ENCODE measurements at places on chromosomes 3 and 15.

DNA sequence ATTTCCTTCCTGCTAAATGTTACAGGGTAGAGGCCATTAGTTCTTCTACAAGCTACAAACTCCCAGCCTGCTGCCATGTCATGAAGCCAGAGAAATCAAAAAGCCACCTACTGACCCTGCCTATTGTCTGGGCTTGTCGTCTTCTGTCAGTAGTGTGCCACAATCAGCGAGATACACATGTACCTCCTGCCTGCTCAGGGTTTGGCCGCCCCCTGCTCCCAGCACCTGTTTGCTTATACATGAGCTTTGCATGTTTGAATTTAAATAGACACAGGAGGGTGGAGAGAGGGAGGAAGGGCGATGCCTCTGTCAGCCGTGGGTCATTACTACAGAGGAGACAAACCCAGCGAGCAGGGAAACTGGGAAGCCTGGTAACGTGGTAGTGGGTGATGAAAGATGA lies 106.1 kb downstream of the ROBO2 start:
- DNase-seq: no peak
- H3K27me3 ChIP-seq: no peaks in the 10 kb centered on the region
- H3K27ac ChIP-seq: no peak overlapping the region
- no peak overlapping the region for H3K4me3 ChIP-seq
- no peaks in the 10 kb centered on the region for H3K36me3 ChIP-seq

GRCh38 chr15:90160781-90161727 lies 40.1 kb upstream of the SEMA4B start:
- peak overlapping the region; percentile 48 for H3K27ac ChIP-seq
- no peaks in the 10 kb centered on the region for H3K4me1 ChIP-seq
- no peaks in the 10 kb centered on the region for H3K36me3 ChIP-seq
- H3K27me3 ChIP-seq: no peaks in the 10 kb centered on the region
- DNase-seq: no peak

- no peak overlapping the region for H3K4me3 ChIP-seq
- no peak for DNase-seq
- H3K4me1 ChIP-seq: no peaks in the 10 kb centered on the region
These were observed 95.5 kb downstream of the SSR3 start for GRCh38 chr3:156459434-156459833.

- H3K36me3 ChIP-seq: no peaks in the 10 kb centered on the region
- no peaks in the 10 kb centered on the region for H3K27me3 ChIP-seq
- H3K27ac ChIP-seq: no peak overlapping the region
- DNase-seq: peak; percentile 97
- H3K4me3 ChIP-seq: peak overlapping the region; percentile 17
- H3K4me1 ChIP-seq: no peaks in the 10 kb centered on the region
These were observed 54.8 kb upstream of the SPESP1 start for GRCh38 chr15:68875377-68876116.

- H3K4me1 ChIP-seq: no peaks in the 10 kb centered on the region
- no peak overlapping the region for H3K4me3 ChIP-seq
- no peak overlapping the region for H3K27ac ChIP-seq
- no peak for DNase-seq
- no peaks in the 10 kb centered on the region for H3K27me3 ChIP-seq
- no peaks in the 10 kb centered on the region for H3K36me3 ChIP-seq
These were observed 164.5 kb downstream of the IGF1R start for GRCh38 chr15:98812716-98813446.

- no peak overlapping the region for H3K27ac ChIP-seq
- peaks cover 66% of the 10 kb centered on the region for H3K36me3 ChIP-seq
- H3K27me3 ChIP-seq: no peaks in the 10 kb centered on the region
- DNase-seq: no peak
- no peak overlapping the region for H3K4me3 ChIP-seq
These were observed 41.1 kb downstream of the PIK3R4 start for GRCh38 chr3:130705501-130705900.

DNA sequence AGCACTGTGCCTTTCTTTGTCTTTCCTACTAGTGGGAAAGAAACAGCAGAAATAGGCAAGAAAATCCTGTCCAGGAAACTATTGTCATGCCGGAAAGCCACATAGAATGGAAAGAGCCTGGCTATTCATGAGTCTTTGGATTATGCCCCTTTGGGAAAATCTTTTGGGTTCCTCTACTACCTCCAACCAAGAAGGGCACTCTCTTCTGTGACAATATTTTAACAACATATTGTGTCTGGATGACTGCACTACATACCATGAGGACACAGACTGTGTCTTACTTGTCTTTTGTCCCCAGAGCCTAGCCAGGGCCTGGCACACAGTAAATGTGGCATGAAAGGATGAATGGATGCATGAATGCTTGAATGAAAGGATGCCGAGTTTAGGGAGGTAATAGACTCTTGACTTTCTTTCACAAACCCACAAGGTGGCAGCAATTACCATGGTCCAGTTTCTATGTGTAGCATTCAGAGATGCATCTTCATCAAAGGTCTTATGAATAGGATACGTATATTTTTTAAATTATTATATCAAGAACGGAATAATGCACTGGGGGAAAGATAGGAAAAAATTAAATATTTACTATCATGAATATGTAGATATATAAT lies 30.3 kb downstream of the ARL14 start:
- H3K27me3 ChIP-seq: no peaks in the 10 kb centered on the region
- H3K4me1 ChIP-seq: no peaks in the 10 kb centered on the region
- no peaks in the 10 kb centered on the region for H3K36me3 ChIP-seq
- peak; percentile 36 for DNase-seq

- no peaks in the 10 kb centered on the region for H3K27me3 ChIP-seq
- no peaks in the 10 kb centered on the region for H3K36me3 ChIP-seq
- no peak overlapping the region for H3K4me3 ChIP-seq
- no peaks in the 10 kb centered on the region for H3K4me1 ChIP-seq
- H3K27ac ChIP-seq: no peak overlapping the region
These were observed 20.2 kb upstream of the UTS2B start for GRCh38 chr3:191350396-191351090.

DNA sequence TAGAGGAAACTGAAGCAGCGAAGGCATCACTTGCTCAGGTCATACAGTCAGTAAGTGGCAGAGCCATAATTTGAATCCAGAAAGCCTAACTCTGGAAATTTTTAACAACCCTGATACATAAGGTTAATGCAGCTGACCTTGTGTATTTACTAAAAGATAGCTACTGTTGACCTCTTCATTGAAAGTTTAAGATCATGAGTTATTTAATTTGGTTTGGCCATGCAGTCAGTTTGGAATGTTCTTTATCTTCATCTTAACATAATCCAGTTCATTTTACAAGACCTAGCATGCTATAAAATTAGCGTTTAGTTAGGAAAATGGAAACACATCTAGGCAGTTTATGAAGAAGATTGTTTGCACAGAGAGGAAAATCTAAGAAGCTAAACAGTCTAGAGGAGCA lies 240.9 kb downstream of the RBMS3 start:
- H3K4me1 ChIP-seq: peaks cover 8% of the 10 kb centered on the region
- H3K27ac ChIP-seq: no peak overlapping the region

DNA sequence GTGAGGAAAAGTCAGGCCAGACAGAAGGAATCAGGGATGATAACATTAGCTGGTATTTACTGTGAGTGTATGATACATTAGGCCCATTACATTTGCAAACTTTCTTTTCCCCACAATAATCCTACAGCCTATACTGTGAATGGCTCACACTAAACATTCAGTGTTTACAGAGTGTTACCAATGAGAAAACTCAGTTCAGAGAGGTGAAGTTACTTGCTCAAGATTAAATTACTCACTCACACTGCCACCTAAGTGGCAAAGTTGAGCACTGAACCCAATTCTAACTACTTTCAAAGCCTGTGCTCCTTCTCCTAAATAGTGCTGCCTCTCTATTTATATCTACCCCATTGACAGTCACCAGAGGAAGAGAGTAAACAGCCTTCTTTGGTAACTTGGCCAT lies 8.5 kb downstream of the XPC start:
- no peak overlapping the region for H3K27ac ChIP-seq
- H3K27me3 ChIP-seq: no peaks in the 10 kb centered on the region
- H3K4me3 ChIP-seq: no peak overlapping the region
- H3K36me3 ChIP-seq: peaks cover 48% of the 10 kb centered on the region

GRCh38 chr3:128468285-128468790 lies 1.6 kb upstream of the DNAJB8 start:
- no peaks in the 10 kb centered on the region for H3K4me1 ChIP-seq
- H3K27ac ChIP-seq: no peak overlapping the region
- no peaks in the 10 kb centered on the region for H3K27me3 ChIP-seq
- no peak for DNase-seq
- H3K4me3 ChIP-seq: no peak overlapping the region
- no peaks in the 10 kb centered on the region for H3K36me3 ChIP-seq

GRCh38 chr3:152738656-152739055 lies 96.3 kb upstream of the P2RY1 start:
- H3K27me3 ChIP-seq: no peaks in the 10 kb centered on the region
- DNase-seq: no peak
- no peak overlapping the region for H3K27ac ChIP-seq
- no peaks in the 10 kb centered on the region for H3K4me1 ChIP-seq
- no peaks in the 10 kb centered on the region for H3K36me3 ChIP-seq
- no peak overlapping the region for H3K4me3 ChIP-seq

- peak overlapping the region; percentile 63 for H3K27ac ChIP-seq
- no peak for DNase-seq
- no peaks in the 10 kb centered on the region for H3K27me3 ChIP-seq
- peaks cover 11% of the 10 kb centered on the region for H3K4me1 ChIP-seq
- no peaks in the 10 kb centered on the region for H3K36me3 ChIP-seq
These were observed 1.2 kb upstream of the RUBCN start for GRCh38 chr3:197737749-197738462.

GRCh38 chr3:8593021-8593827 lies 51.4 kb downstream of the SSUH2 start:
- H3K27me3 ChIP-seq: no peaks in the 10 kb centered on the region
- no peaks in the 10 kb centered on the region for H3K4me1 ChIP-seq
- H3K4me3 ChIP-seq: no peak overlapping the region
- no peaks in the 10 kb centered on the region for H3K36me3 ChIP-seq

GRCh38 chr3:179454887-179455286 lies 3.6 kb upstream of the GNB4 start:
- DNase-seq: no peak
- no peak overlapping the region for H3K27ac ChIP-seq
- H3K4me3 ChIP-seq: no peak overlapping the region
- H3K4me1 ChIP-seq: no peaks in the 10 kb centered on the region
- H3K36me3 ChIP-seq: no peaks in the 10 kb centered on the region
- peaks cover 5% of the 10 kb centered on the region for H3K27me3 ChIP-seq

- DNase-seq: no peak
- H3K36me3 ChIP-seq: no peaks in the 10 kb centered on the region
- no peaks in the 10 kb centered on the region for H3K27me3 ChIP-seq
- peak overlapping the region; percentile 90 for H3K27ac ChIP-seq
These were observed 13.1 kb downstream of the TNK2 start for GRCh38 chr3:195895078-195895860.

- H3K4me3 ChIP-seq: no peak overlapping the region
- no peaks in the 10 kb centered on the region for H3K36me3 ChIP-seq
- H3K27me3 ChIP-seq: no peaks in the 10 kb centered on the region
- no peak overlapping the region for H3K27ac ChIP-seq
- no peak for DNase-seq
These were observed 32.5 kb upstream of the LCTL start for GRCh38 chr15:66598095-66598815.

- H3K4me1 ChIP-seq: no peaks in the 10 kb centered on the region
- H3K36me3 ChIP-seq: no peaks in the 10 kb centered on the region
- DNase-seq: no peak
- no peak overlapping the region for H3K4me3 ChIP-seq
- H3K27ac ChIP-seq: no peak overlapping the region
These were observed 55.6 kb downstream of the CGGBP1 start for GRCh38 chr3:88003115-88003755.

DNA sequence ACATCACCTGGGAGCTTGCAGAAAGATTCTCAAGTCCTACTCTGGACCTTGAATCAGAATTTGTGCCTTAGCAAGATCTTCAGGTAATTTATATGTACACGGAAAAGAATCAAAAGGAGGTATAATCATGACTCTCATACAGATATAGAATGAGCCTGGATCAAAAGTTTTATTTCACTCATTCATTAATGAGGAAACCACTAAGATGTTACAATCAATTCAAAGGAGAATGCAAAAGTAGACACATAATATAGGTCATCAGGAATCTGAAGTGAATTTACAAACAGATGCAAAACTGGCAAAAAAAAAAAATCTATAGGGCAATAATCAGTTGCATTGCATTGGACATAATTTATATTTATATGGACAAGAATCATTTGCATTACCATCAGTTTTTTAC lies 195.4 kb upstream of the TLE3 start:
- H3K27ac ChIP-seq: no peak overlapping the region
- H3K4me1 ChIP-seq: no peaks in the 10 kb centered on the region
- no peaks in the 10 kb centered on the region for H3K36me3 ChIP-seq
- no peak for DNase-seq

DNA sequence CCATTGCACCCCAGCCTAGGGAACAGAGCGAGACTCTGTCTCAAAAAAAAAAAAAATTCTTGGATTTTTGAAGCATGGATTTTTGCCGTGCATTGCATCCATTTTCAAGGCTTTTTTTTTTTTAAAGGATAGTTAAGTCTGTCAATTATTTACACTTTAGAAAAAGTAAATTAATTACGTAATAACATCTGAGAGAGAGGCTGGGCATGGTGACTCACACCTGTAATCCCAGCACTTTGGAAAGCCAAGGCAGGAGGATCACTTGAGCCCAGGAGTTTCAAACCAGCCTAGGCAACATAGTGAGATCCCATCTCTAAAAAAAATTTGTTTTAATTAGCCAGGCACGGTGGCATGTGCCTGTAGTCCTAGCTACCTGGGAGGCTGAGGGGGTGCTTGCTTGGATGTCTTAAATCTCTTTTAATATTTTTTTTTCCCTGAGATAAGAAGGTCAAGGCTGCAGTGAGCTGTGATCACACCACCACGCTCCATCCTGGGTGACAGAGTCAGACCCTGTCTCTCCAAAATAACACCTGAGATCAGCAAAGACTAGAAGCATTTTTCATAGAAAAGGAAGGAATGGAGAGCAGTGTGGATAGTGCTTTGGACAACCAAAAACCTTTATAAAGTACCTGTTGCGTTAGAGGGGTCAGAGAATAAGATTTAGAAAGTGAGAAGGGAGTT lies 6.8 kb upstream of the SENP7 start:
- no peak overlapping the region for H3K4me3 ChIP-seq
- no peaks in the 10 kb centered on the region for H3K36me3 ChIP-seq
- no peaks in the 10 kb centered on the region for H3K27me3 ChIP-seq
- no peaks in the 10 kb centered on the region for H3K4me1 ChIP-seq

- no peak overlapping the region for H3K27ac ChIP-seq
- no peak for DNase-seq
- no peaks in the 10 kb centered on the region for H3K36me3 ChIP-seq
These were observed 1.8 kb upstream of the FAN1 start for GRCh38 chr15:30901889-30902288.

GRCh38 chr3:127370906-127371305 lies 83.1 kb upstream of the PRR20G start:
- no peak overlapping the region for H3K4me3 ChIP-seq
- H3K4me1 ChIP-seq: no peaks in the 10 kb centered on the region
- H3K27ac ChIP-seq: no peak overlapping the region
- no peak for DNase-seq
- peaks cover 4% of the 10 kb centered on the region for H3K27me3 ChIP-seq
- H3K36me3 ChIP-seq: no peaks in the 10 kb centered on the region

- H3K27me3 ChIP-seq: peaks cover 7% of the 10 kb centered on the region
- H3K4me3 ChIP-seq: no peak overlapping the region
- no peak for DNase-seq
- H3K36me3 ChIP-seq: no peaks in the 10 kb centered on the region
- no peaks in the 10 kb centered on the region for H3K4me1 ChIP-seq
These were observed 86.6 kb downstream of the FOXB1 start for GRCh38 chr15:60090747-60091146.
